ENCODE measurements at places on chromosomes 7 and 10.

DNA sequence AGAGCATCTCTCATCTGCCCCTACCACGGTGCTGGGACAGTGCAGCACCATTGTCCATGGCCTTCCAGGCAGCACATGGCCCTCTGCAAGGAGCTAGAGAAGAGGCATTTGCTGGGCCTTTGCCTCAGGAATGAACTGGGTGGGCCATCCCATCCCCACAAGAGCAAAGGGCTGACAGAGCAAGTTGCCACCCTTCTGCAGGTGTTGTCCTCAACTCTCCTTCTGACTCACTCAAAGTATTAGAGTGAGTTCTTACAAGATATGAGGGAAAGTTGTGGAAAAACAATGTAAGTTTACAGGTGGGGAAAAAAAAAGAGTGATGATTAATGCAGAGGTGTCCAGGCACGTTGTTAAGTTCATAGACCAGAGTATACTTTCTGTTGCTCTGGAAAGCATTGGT lies 261.2 kb downstream of the SKIDA1 start:
- DNase-seq, result no peak

GRCh38 chr7:155763691-155764437 lies 48.4 kb downstream of the SHH start:
- DNase-seq, result no peak

DNA sequence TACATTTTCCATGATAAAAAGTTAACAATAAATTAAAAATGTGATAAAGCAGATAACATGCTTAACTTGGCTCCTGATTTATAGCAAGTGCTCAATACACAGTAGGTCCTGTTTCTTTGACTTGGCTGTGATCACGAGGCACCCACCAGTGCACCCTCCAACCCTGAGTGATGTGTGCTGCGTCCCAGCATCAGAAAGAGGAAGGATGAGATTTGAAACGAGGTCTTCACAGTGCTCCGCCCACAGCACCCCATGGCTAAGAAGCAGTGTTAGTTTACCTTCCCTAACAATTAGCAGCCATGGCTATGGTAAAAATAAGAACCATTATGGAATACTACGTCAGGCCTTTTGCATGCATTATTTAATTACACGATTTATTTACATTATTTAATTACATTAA lies 292.0 kb upstream of the ZMIZ1 start:
- DNase-seq, result no peak

- DNase-seq, result no peak
These were observed 23.2 kb downstream of the NDUFB2 start for GRCh38 chr7:140719721-140720120.
